Germinal center (tissue), 1 donor: ENCODE measurements at places on chromosomes 13 and 19.

GRCh38 chr13:73945382-73945781 lies 188.8 kb downstream of the KLF12 start:
- DNase-seq: no peak

- no peak for DNase-seq
Observed at GRCh38 chr13:95689582-95689926, 12.6 kb downstream of the DNAJC3 start.

DNA sequence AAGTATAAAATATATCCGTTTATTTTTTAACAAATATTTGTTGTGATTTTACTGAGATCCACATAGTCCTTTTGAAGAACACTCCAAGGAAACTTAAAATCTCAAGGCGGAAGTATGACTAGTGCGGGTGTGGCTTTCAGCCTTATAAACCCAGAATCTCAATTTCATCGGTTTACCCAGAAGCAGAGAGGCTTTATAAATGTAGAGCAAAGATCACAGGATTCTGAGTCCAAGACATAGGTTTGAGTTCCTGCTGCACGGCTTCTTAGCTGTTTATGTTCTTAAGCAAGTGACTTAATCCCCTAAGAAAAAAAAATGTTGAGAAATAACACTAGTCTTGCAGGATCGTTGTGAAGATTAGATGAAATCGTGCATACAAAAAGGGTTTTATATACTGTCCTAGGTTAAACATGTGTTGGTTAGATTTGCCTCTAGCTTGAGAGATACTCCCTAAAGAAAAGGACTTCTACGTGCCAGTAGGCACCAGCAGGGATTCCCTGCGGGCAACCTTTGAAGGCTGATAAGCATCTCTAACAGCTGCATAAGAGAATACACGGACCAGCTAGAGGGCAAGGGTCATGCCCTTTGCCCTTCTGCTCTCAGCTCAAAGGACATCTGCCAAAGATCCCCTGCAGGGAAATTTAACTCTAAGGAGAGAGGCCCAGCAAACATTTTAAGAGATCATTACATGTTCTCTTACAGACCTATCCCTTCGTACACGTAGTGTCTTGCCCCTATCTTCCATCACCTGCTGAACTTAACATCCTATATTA lies 130.4 kb upstream of the MIR17HG start:
- no peak for DNase-seq

DNA sequence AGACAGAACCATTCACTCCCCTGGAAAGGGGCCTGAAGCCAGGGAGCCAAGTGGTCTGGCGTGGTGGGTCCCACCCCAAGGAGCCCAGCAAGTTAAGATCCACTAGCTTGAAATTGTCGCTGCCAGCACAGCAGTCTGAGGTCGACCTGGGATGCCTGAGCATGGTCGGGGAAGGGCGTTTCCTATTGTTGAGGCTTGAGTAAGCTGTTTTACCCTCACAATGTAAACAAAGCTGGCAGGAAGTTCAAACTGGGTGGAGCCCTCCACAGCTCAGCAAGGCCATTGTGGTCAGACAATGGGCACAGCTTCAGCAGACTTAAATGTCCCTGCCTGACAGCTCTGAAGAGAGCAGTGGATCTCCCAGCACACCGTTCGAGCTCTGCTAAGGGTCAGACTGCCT lies 195.6 kb upstream of the DACH1 start:
- DNase-seq: no peak

GRCh38 chr13:97256343-97256783 lies 34.2 kb downstream of the MBNL2 start:
- no peak for DNase-seq

GRCh38 chr19:51271067-51271466 lies 20.2 kb downstream of the SIGLECL1 start:
- DNase-seq: no peak

GRCh38 chr19:51119611-51120010 lies 5.1 kb upstream of the SIGLEC9 start:
- DNase-seq: no peak

- DNase-seq: no peak
Observed at GRCh38 chr13:44826591-44827350, 162.5 kb downstream of the NUFIP1 start.
